ENCODE measurements at places on chromosomes 13 and 19. TPM values are rescaled to one million over a fixed set of nuclear protein-coding genes. Genes with fewer than 3 reads are reported as not detected.

- peaks cover 7% of the 10 kb centered on the region for H3K36me3 ChIP-seq
- peaks cover 13% of the 10 kb centered on the region for H3K4me1 ChIP-seq
- peak; percentile 57 for DNase-seq
- no peaks in the 10 kb centered on the region for H3K27me3 ChIP-seq
- H3K4me3 ChIP-seq, result no peak overlapping the region
- H3K27ac ChIP-seq, result no peak overlapping the region
Observed at GRCh38 chr19:46990991-46991676, 28.5 kb upstream of the NPAS1 start.

DNA sequence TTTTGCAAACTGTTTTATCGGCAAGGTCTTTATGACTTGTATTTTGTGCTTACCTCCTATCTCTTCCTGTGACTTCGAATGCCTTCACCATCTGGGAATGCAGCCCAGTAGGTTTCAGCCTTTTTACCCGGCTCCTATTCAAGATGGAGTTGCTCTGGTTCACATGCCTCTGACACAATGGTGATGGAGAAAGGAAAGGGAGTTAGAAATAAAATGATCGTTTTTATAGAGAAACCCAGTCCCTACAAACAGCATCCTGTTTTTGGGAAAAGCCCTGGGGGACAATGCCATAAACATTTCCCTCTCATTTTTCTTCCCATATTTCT is 27.5 kb upstream of the SLC46A3 start:
- peaks cover 10% of the 10 kb centered on the region for H3K27me3 ChIP-seq
- no peak overlapping the region for H3K4me3 ChIP-seq
- H3K36me3 ChIP-seq, result no peaks in the 10 kb centered on the region
- H3K27ac ChIP-seq, result no peak overlapping the region

GRCh38 chr19:57905258-57905657 is 11.1 kb downstream of the ZNF417 start:
- H3K4me1 ChIP-seq, result peaks cover 5% of the 10 kb centered on the region
- H3K27ac ChIP-seq, result no peak overlapping the region
- DNase-seq, result no peak
- H3K4me3 ChIP-seq, result no peak overlapping the region
- no peaks in the 10 kb centered on the region for H3K27me3 ChIP-seq

The SYNGR4 gene
- 0.30 TPM for total RNA-seq

- no peak for DNase-seq
- H3K36me3 ChIP-seq, result peaks cover 18% of the 10 kb centered on the region
- H3K27ac ChIP-seq, result peak overlapping the region; percentile 93
- H3K27me3 ChIP-seq, result no peaks in the 10 kb centered on the region
- H3K4me1 ChIP-seq, result peaks cover 18% of the 10 kb centered on the region
- H3K4me3 ChIP-seq, result peak overlapping the region; percentile 92
Observed at GRCh38 chr19:11154683-11155047, 917 bp downstream of the SPC24 start.

All from activated naive CD8-positive, alpha-beta T cell treated with anti-CD3 and anti-CD28 coated beads, Interleukin-2, amount 10 ng/mL, durations not matched to agents 7 days and 5 days (primary cell).